Activated naive CD4-positive, alpha-beta T cell treated with Interleukin-2 at 50 U/mL for 16 hours (primary cell): ENCODE measurements at places on chromosomes 6 and 20.

DNA sequence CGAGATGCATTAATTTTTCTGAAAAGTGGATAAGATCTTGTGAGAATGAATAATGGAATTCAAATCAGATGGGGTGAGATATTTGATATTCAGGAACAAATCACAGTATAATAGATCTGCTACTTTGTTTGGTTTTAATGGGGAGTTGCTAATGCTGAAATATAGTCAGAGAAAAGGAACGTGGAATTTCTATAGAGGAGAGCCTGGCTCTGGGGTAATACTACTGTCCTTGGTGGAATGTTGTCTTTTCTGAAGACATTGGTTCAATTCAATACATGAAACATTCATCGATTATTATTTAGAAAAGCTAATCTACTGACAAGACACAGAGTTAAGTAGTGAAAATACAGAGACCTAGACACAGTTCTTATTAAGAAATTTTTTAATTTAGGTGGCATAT lies 108.6 kb downstream of the ESR1 start:
- no peak for DNase-seq

GRCh38 chr6:118844915-118845314 lies 49.0 kb upstream of the ASF1A start:
- peak; percentile 5 for DNase-seq

- no peak for DNase-seq
These were observed 191.8 kb upstream of the ARG1 start for GRCh38 chr6:131381052-131381708.

GRCh38 chr6:4358414-4359107 lies 223.2 kb upstream of the ECI2 start:
- DNase-seq, result peak; percentile 5

GRCh38 chr6:14975471-14975817 lies 270.4 kb upstream of the JARID2 start:
- no peak for DNase-seq

DNA sequence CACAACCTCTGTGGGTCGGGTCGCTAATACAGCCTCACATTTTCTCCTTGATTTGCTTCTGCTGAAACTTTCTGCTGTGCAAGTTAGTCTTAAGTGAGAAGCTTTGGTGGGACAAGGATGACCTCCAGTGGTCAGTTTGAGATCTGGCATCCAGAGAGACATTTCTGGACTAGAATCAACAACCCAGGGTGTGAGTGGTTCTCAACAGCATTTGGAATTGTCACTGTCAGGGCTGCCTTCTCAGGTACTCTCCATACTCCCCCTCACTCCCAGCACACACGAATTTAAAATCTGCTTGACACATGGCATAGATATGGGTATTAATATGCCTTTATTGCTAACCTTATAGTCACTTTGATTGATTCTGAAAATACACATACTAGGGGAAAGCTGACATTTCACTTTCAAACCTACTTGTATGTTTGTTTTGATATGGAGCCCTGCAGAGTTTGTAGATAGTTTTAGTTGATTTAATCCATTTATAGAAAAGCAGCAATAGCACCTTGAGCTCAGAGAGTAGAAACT lies 13.2 kb downstream of the OTOR start:
- peak; percentile 28 for DNase-seq

DNA sequence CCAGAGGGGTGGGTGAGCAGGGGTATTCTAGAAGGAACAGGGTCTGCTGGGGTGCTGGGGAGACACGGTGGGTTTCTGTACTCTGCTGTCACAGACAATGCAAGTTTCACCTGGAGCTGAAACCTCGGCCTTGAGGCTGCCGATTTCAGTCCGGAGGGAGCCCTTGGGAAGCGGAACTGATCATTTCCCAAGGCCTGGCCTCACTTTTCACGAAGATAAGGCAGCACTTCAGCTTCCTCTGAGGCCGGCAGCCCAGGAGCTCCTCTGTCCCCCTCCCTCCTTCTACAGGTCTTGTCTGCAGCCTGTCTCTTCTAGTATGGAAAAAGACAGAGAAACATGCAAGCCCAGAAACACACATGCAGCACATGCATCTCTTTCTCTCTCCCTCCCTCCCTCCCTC lies 242.1 kb downstream of the CDC5L start:
- DNase-seq, result no peak

GRCh38 chr6:110703906-110704594 lies 111.2 kb downstream of the CDK19 start:
- DNase-seq, result no peak

DNA sequence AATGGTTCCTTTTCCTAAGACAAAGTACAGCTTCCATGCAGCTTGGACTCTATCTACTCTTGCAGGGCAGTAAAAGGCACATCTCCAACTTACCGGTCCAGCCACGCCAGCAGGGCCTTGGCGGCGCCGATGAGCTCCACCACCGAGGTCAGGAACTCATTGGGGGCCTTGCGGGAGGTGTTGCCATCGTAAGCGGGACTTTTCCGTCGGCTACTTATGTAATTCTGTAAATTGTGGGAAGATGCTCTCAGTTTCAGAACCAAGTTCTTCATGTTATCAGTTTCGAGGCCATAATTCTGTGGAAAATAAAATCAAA lies 68.5 kb downstream of the CNKSR3 start:
- DNase-seq, result no peak

GRCh38 chr6:42389736-42390135 lies 62.0 kb downstream of the TRERF1 start:
- DNase-seq, result no peak

GRCh38 chr20:19832875-19833274 lies 74.8 kb downstream of the RIN2 start:
- peak; percentile 34 for DNase-seq

DNA sequence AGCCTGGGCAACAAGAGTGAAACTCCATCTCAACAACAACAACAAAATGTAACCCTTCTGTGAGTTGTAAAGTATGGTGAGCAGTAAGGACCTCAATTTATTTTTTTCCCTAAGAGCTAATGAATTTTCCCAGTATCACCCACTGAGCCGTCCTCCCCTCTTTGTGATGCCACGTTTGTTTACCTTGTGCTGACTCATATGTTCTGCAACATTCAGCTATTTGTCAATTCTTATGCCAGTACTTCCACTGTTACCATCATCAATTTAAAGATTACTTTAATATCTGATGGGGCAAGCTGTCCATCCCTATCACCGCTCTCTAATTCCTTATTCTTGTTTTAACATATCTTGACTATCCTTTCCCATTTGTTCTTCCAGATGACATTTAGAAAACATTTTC lies 37.5 kb downstream of the MAK start:
- no peak for DNase-seq

DNA sequence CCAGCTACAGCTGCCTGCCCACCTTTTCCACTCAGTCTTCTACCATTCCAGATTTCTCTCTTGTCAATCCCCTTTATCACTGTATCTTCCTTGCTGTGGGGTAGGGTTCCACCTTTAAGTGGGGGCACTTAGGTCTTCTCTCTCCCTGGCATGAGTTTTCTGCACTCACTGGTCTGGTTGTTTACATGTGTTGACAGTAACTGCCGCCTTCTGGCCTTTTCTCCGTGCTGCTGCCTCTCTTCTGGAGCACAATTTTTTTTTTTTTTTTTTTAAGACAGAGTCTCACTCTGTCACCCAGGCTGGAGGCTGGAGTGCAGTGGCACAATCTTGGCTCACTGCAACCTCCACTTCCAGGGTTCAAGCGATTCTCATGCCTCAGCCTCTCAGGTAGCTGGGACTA lies 12.0 kb downstream of the RNF114 start:
- DNase-seq, result no peak

- no peak for DNase-seq
These were observed 31.4 kb downstream of the RGS17 start for GRCh38 chr6:153099636-153100035.

DNA sequence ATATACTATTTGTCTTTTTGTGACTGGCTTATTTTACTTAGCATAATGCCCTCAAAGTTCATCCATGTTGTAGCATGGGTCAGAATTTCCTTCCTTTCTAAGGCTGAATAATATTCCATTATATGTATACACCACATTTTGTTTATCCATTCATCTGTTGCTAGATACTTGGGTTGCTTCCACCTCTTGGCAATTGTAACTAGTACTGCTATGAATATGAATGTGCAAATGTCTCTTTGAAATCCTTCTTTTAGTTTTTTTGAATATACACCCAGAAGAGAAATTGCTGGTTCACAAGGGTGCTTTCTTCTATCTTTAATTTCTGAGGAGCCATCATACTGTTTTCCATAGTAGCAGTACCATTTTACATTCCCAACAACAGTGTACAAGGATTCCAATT lies 21.3 kb upstream of the MAP7 start:
- no peak for DNase-seq

DNA sequence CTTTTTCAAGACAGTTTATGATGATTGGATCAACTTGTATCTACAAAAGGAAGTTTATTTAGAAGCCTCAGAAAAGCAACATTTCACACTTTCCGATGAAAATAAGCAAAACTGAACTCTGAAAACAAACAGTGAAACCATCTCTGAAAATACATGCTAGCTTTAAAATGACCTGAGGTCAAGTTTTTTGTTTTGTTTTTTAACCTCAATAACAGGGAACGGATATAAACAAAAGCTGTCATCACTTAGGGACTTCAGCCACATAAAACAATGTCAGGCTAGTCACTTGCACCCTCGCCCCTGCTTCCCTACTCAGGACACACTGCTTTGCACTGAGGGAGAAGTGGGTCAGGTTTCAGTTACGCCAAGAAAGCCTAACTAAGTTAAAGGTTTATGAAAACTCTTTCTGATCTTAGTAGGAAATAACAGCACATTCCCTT lies 11.6 kb downstream of the BACH2 start:
- DNase-seq, result peak; percentile 32

GRCh38 chr6:2807342-2808090 lies 34.1 kb downstream of the SERPINB1 start:
- DNase-seq, result no peak

GRCh38 chr6:128617285-128617684 lies 96.9 kb upstream of the PTPRK start:
- DNase-seq, result no peak

GRCh38 chr20:10249822-10250221 lies 31.2 kb downstream of the SNAP25 start:
- no peak for DNase-seq

DNA sequence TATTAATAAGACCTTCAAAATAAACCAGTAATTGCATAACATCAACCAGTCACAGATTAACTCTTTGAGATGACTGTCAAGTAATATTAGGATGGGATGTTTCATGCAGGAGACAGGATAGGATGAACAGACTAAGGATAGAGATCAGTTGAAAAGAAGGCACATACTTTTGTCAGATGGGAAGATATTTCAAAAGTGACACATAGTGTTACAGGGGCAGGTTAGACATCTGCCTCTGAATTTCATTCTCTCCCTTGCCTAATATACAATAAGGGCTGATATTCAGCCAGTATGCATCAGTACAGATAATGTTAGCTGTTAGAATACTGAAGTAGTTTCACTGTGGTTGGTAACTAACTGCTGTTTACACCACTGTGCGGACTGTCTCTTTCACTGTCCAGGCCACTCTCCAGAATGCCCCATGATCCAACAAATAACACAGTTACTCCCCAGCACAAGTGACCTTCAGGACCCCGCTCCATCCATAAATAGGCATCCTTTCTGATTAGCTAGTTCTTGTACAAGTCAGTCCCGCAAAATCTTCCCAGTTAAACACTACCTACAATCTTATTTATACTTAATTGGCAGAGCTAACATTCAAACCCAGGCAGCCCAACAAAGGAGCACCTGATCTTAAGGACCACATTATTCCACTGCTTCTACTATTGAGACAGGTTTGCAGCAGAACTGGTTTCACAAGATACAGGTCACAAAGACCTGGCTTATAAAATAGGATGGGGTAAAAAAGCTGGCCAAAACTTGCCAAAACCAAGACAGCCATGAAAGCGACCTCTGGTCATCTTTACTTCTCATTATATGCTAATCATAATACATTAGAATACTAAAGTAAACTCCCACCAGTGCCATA lies 21.9 kb upstream of the PLN start:
- no peak for DNase-seq

DNA sequence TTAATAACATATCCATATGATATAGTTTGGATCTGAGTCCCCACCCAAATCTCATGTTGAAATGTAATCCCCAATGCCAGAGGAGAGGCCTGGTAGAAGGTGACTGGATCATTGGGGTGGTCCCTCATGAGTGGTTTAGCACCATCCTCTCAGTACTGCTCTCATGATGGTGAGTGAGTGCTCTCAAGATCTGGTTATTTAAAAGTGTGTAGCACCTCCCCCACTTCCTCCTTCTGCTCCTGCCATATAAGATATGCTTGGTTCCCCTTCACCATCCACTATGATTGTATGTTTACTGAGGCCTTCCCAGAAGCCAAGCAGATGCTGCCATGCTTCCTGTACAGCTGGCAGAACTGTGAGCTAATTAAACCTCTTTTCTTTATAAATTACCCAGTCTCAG lies 22.9 kb downstream of the IRF4 start:
- no peak for DNase-seq

DNA sequence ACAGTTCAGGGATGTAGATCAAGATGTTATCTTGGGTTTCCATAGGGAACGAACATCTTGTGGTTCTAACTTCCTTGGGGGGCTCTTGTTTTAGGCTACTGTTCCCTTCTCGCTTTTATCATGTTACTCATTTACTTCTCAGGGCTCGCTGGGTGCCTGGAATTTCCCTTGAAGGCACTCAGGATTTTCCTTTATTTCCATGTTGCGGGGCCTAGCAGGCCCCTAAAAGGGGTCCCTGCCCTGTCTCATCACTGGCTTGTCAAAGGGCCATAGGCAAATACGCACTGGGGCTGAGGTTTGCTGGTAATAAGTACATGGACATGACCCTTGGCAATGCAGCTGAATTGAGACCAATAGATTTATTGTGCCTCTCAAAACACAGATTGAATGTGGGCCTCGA lies 262.3 kb downstream of the CDH4 start:
- no peak for DNase-seq

GRCh38 chr20:17935186-17935585 lies 33.4 kb downstream of the SNX5 start:
- no peak for DNase-seq

GRCh38 chr6:133447924-133448323 lies 206.8 kb downstream of the EYA4 start:
- DNase-seq, result no peak

DNA sequence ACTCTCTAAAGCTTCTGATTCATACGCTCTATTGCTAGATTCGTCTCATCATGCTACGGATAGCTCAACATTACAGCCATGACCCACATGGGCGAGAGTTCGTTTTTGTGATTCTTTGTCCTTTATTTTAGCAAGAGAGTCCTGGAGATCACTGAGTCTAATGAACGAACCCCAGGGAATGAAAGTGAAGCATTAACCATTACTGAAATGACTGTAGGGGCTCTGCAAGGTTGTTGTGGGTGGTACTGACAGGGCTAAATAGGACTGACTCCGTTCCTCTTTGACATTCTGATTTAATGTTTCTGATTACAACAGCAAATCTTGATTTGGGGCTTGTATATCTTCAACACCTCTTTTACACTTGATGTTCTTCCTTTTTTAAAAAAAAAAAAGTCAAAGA lies 13.7 kb upstream of the RTF2 start:
- peak; percentile 30 for DNase-seq

DNA sequence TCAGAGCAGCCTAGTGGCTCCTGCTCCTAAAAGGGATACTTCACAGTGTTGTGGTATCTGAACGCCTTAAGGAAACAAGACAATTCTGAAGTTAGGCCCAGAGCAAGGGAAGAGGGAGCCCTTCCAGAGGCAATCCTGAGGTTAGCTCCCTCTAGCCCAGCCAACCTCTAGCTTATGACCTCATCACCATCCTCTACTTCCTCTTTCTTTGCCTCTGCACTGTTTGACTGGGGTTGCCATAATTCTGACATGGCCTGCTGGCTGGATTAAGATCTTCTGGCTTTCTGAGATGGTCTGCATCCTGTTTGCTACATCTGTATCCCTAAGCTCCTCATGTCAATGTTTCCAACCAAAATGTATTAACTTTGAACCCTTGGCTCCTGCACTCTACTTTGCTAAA lies 23.3 kb upstream of the BMP2 start:
- DNase-seq, result no peak

GRCh38 chr20:49615401-49616153 lies 47.6 kb upstream of the PTGIS start:
- no peak for DNase-seq
